ENCODE measurements at places on chromosomes 6 and 20. TPM values are rescaled to one million over a fixed set of nuclear protein-coding genes. Genes with fewer than 3 reads are reported as not detected.

The C4A gene
- 453 TPM for total RNA-seq

The HSPA1L gene
- total RNA-seq: 2.8 TPM

The DST gene
- total RNA-seq: 526 TPM

The AVP gene
- not detected for total RNA-seq

The HTR1B gene
- 0.62 TPM for total RNA-seq

The PARD6B gene
- 5.7 TPM for total RNA-seq

The SYNDIG1 gene
- 17.9 TPM for total RNA-seq

The C2 gene
- 25.0 TPM for total RNA-seq

The SPATA2 gene
- 8.2 TPM for total RNA-seq

The SNTA1 gene
- 47.1 TPM for total RNA-seq

The LIN28B gene
- total RNA-seq: not detected

The SLC17A1 gene
- not detected for total RNA-seq

The TBC1D32 gene
- 18.4 TPM for total RNA-seq

DNA sequence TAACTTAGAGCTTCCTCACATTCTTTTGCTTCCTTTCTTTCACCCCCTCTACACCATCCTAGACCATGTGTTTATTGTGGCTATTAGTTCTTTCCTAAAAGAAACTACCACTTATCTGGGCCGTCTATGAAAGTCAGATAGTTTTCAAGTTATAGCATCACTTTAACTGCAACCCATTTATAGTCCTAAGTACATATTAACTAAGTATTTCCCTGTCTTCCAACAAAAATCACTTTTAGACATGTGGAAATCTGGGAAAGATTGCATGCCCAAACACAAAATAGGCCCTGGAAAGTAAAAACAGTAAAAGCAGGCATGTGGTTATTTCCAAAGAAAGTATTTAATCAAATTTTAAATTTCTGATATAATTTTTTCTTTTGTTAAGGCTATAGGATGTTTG, 5.5 kb downstream of the MYLIP start:
- DNase-seq: no peak

GRCh38 chr20:9081423-9081966, 12.6 kb downstream of the PLCB4 start:
- no peak for DNase-seq

GRCh38 chr6:1240766-1241318, 71.1 kb upstream of the FOXQ1 start:
- DNase-seq: no peak

GRCh38 chr20:47276851-47277534, 79.5 kb downstream of the ZMYND8 start:
- DNase-seq: peak; percentile 68

GRCh38 chr6:96246563-96246962, 230.8 kb downstream of the FUT9 start:
- no peak for DNase-seq

DNA sequence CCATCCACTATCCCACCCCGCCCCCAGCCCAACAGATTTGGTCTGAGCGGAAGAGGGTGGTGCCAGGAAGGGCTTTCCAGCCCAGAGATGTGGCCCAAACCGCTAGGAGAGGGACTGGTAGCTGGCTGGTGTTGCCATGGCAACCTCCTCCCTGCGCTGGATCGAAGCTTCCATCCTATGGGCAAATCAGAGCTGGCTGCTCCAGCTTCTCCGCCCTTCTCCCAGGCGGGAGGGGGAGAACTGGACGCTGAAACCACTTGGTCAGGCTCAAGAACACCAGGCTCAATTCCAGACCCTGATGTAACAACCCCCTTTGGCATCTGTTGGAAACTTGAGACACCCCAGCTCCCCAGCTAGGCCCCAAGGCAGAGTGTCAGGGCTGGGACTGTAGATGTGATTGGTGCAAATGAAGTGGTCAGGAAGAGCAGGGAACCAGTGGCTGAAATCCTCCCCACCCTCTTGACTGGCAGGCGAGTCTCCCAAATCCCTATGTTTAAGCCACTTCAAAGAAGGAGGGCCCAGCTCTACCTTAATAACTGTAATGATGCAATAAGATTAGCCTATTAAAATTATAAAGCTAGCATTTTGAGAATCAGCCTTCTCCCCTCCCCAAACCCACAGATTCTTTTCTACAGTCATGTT, 4.2 kb downstream of the RIMS4 start:
- DNase-seq: peak; percentile 73

DNA sequence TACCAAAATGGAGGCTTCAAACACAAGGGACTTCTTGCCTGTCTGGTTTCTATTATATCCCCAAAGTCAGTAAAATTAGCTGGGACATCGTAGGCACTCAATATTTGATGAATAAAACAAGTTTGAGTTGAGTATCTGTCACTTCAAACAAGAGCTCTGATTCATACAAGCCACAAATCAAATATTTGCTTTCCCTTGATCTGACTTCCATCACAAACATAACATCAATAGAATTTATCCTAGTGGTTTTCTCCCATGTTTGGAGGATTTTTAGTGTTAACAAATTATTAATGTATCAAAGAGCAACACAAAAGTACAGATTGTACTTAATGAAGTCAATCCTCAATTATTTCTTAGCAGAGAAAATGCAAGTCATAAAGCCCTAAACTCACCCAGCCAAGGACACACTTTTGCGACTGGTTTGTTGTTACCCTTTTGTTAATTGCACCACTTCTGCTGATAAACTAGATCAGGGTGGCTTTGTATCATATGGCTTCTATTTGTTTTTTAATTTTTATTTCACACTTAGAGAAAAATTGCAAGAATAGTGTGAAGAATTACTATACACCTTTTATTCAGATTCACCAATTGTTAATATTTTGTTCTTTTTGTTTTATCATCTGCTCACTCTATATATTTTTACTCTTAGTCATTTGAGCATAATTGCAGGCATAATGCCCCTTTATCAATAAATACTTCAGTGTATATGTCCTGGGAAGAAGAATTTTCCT, 117.4 kb upstream of the PRDM1 start:
- no peak for DNase-seq

DNA sequence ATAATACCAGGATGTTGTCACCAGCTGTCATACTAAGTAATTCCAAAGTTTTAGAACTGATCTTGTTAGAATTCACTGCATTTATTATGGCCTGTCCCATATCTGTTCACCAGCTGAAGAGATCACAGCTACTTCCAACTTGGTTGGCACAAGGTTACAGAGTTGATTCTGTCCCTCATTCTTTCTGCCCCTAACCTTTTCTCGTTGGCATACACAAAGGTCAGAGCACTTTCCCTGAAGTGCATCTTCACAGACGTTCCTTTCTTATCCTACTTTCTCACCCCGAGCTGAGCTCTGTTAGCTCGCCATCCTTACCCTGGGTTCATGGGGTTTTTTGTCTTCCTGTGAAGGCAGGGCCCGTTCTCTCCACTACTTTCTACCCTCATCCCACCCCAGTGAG, 66.0 kb upstream of the VSTM2L start:
- DNase-seq: no peak

- no peak for DNase-seq
These were observed 10.3 kb downstream of the KIF25 start for GRCh38 chr6:168007592-168008338.

DNA sequence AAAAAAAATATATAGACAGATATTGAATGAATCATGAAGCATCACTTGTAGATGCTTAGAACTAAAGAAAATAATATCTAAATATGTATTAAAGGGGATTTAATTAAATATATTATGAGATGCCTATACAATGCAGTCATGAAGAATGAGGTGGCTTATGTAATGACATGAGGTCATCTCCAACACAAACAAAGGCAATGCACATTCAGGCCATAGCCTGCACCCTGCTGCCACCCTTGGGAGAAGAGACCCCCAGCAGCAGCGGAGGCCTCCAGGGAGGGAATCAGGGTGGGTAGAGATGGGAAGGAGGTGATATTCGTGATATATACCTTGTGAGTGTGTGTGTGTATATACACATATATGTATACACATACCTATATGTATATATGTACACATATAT, 26.4 kb upstream of the SSTR4 start:
- DNase-seq: no peak

GRCh38 chr6:110693994-110694393, 121.3 kb downstream of the CDK19 start:
- DNase-seq: no peak

- no peak for DNase-seq
These were observed 70.4 kb downstream of the GCNT2 start for GRCh38 chr6:10591422-10592160.

- no peak for DNase-seq
These were observed 115.5 kb upstream of the CD93 start for GRCh38 chr20:23201658-23202057.

DNA sequence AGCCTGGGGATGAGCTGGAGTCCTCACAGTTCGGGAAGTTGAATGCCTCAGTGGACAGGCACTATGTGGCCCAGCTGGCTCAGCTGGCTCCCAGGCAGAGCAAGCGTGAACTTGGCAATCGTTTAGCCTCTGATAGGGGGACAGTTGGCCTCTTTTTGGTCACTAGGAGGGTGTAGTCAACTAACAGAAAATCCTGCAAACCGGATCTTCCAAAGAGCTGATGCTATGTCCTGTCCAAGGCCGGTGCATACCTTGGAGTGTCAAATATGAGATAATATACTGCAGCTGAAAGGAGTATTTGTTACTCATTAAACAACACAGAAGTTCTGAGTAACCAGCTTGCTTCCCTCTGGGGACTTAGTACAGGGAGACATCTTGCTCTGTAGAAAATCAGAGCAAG, 126.2 kb upstream of the EXOC2 start:
- DNase-seq: no peak

DNA sequence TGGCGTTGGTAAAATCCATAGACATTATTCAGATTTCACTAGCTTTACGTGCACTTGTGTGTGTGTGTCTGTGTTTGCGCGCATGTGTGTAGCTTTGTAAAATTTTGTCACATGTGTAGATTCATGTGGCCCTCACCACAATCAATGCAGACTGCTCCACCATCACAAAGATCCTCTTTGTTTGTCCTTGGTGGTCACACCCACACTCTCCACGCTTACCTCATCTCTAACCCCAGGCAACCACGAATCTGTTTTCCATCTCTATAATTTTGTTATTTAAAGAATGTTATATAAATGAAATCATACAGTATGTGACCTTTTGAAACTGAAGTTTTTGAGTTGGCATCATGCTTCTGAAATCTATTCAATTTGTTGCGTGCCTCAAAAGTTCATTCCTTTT, 58.5 kb downstream of the GRM1 start:
- no peak for DNase-seq

GRCh38 chr6:163327921-163328320, 86.6 kb upstream of the QKI start:
- DNase-seq: no peak

GRCh38 chr6:15299430-15300131, 53.7 kb downstream of the JARID2 start:
- no peak for DNase-seq

- DNase-seq: no peak
These were observed 386.0 kb downstream of the SMOC2 start for GRCh38 chr6:168826726-168827585.

DNA sequence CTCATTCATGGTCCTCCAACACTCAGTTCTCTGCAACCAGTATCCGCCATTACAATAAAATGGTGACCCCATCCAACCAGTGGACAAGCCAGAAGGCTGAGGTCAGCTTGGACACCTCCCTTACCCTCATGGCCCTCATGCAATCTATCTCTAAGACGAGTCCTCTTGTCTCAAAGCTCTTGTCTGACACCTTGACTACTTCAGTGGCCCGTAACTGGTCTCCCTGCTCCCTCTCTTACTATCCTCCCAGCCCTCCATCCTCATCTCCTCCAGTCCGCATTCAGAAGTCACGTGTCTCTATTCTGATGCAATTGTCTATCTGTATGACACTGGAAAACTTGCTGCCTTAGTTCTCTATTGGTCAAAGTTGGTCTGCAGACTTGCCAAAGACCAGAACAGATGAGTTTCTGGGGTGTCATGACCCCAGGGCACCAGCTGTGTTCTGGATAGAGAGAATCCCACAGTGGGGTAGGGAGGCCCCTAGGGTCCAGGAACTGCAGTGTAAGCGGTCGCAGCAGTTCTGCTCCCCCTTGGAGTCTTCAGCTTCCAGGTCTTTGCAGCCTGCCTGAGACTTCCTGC, 59.6 kb upstream of the RNF24 start:
- no peak for DNase-seq

GRCh38 chr6:115602466-115602865, 458.2 kb downstream of the FRK start:
- DNase-seq: no peak

- DNase-seq: no peak
These were observed 21.7 kb downstream of the NR2E1 start for GRCh38 chr6:108187519-108187918.

- DNase-seq: no peak
These were observed 1.4 kb downstream of the TMEM170B start for GRCh38 chr6:11538819-11539468.

DNA sequence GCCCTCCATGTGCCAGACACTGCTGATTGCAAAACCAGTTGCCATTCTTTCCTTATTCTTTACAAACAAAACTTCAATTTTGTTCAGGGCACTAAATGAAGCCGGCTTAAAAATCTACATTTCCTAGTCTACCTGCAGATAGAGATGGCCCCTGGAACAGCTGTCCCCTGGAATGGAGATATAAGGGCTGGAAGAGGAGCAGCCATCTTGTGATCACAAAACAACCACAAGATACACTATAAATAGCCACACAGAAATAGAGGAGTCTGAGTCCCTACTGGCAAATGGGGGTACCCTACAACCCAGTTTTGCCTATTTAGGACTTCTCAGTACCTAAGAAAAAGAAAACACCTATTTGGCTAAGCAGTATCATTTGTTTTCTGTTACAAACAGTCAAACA, 115.9 kb upstream of the BEND6 start:
- DNase-seq: no peak

GRCh38 chr6:26554447-26554696, 16.2 kb downstream of the HMGN4 start:
- DNase-seq: no peak

DNA sequence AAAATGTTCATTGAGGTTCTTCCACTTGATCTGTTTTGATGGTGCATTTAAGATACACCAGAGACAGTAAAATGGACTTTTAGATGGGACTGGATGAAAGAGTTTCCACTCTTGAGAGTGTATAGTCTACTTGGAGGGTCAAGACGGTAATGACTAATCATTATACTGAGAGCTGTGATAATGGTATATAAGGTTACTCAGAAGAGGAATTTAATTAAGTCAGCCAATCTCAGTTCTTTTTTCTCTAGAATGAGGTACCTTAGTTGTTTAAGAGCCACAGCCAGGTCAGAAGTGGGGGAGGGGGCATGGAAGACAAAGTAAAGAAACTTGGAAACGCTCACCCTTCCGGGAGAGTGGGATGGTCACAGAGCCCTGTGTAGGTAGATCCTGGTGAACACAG, 123.9 kb downstream of the MAP3K4 start:
- DNase-seq: no peak

DNA sequence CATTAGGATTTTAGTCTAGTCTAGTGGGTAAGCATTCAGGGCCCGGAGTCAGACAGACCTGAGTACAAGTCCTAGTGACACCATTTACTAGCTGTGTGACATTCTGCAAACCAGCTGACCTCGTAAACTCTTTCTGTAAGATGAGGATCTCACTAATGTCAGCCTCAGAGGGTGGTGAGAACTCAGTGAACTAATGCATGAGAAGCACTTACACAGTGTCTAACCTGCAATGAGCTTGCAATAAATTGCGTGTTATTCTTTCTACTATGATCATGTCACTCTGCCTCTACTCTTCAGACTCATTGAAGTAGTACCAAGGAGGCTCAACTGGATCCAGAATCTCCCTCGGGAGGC, 41.1 kb upstream of the ZNF831 start:
- DNase-seq: no peak

GRCh38 chr20:45469336-45470261, at the start of gene WFDC2:
WFDC2 (plus strand) TSS chr20:45469753; CDS start chr20:45469782, 29 bp downstream.
- no peak for DNase-seq
